H1 (cell line): ENCODE measurements at places on chromosomes 12 and 14. TPM values are rescaled to one million over a fixed set of nuclear protein-coding genes. Genes with fewer than 3 reads are reported as not detected.

DNA sequence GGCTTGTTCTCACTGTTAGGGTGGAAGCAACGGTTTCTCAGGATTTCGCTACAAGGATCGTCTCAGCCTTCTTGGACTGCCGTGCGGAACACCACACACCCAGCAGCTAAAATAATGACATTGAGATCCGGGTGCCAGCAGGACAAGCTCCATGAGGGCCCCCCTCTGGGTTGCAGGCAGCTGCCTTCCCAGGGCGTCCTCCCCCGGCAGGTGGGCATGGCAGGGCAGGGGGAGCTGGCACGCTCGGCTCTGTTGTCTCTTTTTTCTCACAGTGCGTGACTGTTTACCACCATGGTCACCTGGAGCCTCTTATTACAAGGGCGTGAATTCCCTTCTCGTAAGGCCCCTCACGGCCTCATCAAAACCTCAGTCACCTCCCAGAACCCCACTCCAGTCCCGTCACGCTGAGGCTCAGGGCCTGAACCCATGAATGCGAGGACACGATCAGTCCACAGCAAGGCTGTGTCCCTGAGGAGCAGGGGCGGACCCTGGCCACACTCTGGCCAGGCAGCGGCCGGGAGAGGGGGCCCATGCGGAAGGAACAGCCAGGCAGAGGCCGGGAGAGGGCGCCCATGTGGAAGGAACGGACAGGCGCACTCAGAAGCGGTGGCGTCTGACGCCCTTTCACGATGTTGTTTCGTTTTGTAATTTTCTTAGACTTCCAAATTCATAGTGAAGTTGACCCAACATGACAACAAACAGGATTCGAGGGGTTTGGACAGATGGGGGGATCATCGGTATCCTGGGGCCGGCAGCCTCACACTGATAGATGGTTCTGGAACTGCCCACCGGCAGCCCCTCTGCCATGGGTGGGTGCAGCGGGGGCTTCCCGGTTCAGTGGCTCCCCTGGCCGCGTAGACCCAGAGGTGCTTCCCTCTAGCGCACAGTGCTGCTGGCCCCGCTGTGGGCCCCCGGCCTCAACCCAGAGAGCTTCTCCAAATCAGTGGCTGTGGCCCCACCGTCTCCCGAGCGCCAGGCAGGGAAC, 10.0 kb downstream of the LRCOL1 start:
- no peaks in the 10 kb centered on the region for H3K36me3 ChIP-seq
- no peak overlapping the region for H3K27ac ChIP-seq
- H3K4me3 ChIP-seq: no peak overlapping the region

- no peaks in the 10 kb centered on the region for H3K27me3 ChIP-seq
- H3K4me3 ChIP-seq: no peak overlapping the region
- H3K4me1 ChIP-seq: no peaks in the 10 kb centered on the region
- DNase-seq: no peak
- H3K27ac ChIP-seq: no peak overlapping the region
- no peaks in the 10 kb centered on the region for H3K36me3 ChIP-seq
Measured at GRCh38 chr14:59097681-59098080, 90.8 kb upstream of the DAAM1 start.

GRCh38 chr12:56336361-56337167, 2.1 kb upstream of the IL23A start:
- H3K27ac ChIP-seq: no peak overlapping the region
- H3K36me3 ChIP-seq: no peaks in the 10 kb centered on the region
- no peak overlapping the region for H3K4me3 ChIP-seq
- DNase-seq: no peak
- H3K4me1 ChIP-seq: peaks cover 9% of the 10 kb centered on the region
- no peaks in the 10 kb centered on the region for H3K27me3 ChIP-seq

DNA sequence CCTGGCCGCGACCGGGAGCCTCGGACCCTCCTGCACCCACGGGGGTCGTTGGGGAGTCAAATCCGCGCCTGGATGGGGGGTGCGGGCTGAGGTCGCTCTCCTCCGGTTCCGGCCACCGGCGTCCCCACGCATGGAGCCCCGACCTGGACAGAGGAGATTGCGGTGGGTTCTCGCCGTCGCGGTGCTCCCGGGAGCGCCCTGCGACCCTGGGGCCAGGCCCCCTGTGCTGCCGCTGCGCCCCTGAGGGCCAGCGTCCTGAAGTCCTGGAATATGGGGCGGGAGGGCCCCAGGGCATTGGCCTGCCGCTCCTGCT, 345 bp downstream of the ASPG start:
- H3K27ac ChIP-seq: no peak overlapping the region
- no peaks in the 10 kb centered on the region for H3K4me1 ChIP-seq
- no peaks in the 10 kb centered on the region for H3K27me3 ChIP-seq

GRCh38 chr12:12693111-12693671, 2.8 kb downstream of the GPR19 start:
- no peak for DNase-seq
- H3K4me3 ChIP-seq: no peak overlapping the region
- no peaks in the 10 kb centered on the region for H3K36me3 ChIP-seq
- no peak overlapping the region for H3K27ac ChIP-seq

GRCh38 chr14:27386391-27386790, 788.6 kb upstream of the NOVA1 start:
- no peaks in the 10 kb centered on the region for H3K27me3 ChIP-seq
- H3K27ac ChIP-seq: no peak overlapping the region
- no peak for DNase-seq
- H3K4me1 ChIP-seq: no peaks in the 10 kb centered on the region
- H3K36me3 ChIP-seq: no peaks in the 10 kb centered on the region
- H3K4me3 ChIP-seq: no peak overlapping the region

DNA sequence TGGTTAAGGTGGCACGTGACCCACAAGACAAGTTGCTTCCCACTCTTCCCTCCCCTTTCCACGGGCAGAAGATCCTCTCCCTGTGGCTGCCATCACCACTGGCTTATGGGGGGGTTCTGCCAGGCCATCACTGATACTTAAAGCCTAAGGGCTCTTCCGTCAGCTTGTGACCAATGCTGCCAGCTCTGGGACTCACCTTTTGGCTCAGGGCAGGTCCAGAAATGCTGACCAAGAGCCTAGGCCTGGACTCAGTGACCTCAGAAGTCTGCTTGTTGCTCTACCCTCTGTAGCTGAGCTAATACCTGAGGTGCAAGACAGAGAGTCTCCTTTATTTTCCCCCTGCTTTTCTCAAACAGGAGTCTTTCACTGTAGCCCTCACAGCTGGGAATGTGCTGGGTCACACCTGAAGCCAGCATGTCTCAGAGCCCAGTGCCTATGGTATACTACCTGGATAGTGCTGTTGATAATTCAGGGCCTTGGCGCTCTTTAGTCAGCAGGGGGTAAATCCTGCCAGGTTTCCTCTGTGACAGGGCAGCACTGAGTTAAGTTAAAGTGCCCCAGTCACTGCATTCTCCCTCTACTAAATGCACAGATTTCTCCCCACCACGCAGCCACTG, 19.7 kb downstream of the FGD4 start:
- no peak for DNase-seq
- no peak overlapping the region for H3K4me3 ChIP-seq
- H3K27me3 ChIP-seq: no peaks in the 10 kb centered on the region
- H3K4me1 ChIP-seq: peaks cover 13% of the 10 kb centered on the region

- H3K36me3 ChIP-seq: no peaks in the 10 kb centered on the region
- H3K4me1 ChIP-seq: peaks cover 6% of the 10 kb centered on the region
- DNase-seq: no peak
- no peaks in the 10 kb centered on the region for H3K27me3 ChIP-seq
- no peak overlapping the region for H3K4me3 ChIP-seq
- no peak overlapping the region for H3K27ac ChIP-seq
Measured at GRCh38 chr12:93060666-93061472, 131.8 kb upstream of the EEA1 start.

DNA sequence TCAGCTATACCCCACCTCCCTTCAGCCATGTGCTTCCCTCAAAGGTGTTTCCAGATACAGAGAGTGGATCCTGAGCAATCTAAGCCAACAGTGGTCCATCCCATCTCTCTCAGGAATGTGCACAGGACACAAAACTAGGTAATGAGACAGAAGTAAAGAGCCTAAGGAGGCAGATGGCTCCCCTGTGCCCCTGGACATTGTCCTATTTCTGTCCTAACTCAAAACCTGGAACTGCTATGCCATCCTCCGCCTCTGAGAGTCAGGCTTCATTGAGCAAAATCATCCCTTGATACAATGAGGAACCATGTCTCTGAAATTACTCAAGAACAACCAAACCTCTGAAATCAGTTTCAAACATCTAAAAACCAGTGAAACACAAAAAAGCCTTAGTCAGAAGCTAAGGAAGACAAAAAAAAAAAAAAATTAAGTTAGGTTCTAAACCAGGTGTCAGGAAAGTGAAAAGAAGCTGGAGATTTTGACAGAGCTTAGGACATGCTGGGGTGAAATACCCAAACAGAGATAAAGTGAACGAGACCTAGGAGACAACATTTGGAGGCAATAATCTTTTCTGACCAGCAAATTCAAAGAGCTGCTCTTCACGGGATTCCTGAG, 200.3 kb upstream of the PLEKHG7 start:
- no peaks in the 10 kb centered on the region for H3K36me3 ChIP-seq
- no peak for DNase-seq
- H3K27me3 ChIP-seq: no peaks in the 10 kb centered on the region
- H3K4me3 ChIP-seq: no peak overlapping the region
- H3K27ac ChIP-seq: no peak overlapping the region
- no peaks in the 10 kb centered on the region for H3K4me1 ChIP-seq

TAPBPL gene
- 0.61 and 0.67 TPM in 2 replicates for total RNA-seq

AKAP6 gene
- 0.61 and 0.89 TPM in 2 replicates for total RNA-seq

CPM gene
- total RNA-seq: 1.1 and 3.1 TPM in 2 replicates
